ENCODE measurements at places on chromosomes 1 and 21.

DNA sequence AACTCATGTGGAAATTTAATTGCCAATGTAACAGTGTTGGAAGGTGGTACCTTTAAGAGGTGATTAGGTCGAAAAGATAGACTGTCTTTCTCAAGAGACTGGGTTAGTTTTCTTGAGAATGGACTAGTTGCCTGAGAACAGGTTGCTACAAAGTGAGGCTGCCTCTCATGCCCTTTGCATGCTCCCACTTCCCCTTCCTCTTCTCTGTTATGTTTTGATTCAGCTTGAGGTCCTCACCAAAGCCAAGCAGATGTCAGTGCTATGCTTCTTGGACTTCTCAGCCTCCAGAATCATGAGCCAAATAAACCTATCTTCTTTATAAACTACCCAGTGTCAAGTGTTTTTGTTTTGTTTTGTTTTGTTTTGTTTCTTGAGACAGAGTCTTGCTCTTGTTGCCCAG is 187.0 kb upstream of the RUNX1 start:
- DNase-seq: no peak

DNA sequence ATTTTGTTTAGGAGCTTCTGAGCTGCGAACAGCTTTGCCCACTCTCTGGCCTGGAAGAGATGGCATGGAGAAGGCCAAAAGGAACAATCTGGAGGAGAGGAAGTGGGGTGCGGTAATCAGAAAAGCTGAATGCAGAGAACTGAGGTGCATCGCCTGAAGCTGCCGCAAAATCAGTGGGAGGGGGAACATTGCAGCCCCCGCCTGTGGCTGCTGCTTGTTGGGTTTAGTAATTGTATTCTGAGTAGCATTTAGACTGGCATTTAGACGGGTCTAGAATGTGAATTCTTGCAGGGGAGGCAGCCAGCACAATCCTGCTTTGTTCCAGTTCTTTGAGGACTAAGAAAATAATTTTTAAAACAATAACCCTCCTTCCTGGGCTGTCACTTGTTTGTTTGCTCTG is 25.4 kb downstream of the NFASC start:
- no peak for DNase-seq

DNA sequence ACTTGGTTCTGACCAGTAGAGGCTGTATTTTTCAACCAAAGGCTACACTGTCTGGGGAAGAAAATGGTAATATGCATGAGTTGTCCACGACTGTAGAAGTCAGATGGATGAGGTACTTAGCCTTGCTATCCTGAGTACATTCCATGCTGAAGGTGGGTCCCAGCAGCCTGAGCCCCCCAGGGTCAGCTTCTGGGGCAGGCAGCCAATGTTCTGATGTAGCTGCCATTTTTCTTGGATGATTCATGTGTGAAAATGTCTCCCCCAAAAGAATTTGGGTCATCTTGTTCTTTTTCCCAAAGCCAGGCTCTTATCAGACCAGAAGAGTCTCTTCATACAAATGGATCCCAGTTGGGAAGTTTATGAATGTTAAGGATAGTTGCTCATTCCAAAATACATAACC is 172.2 kb upstream of the UBE2U start:
- no peak for DNase-seq

- DNase-seq: peak; percentile 61
These were observed 5.7 kb upstream of the FYB2 start for GRCh38 chr1:56824938-56825337.

- DNase-seq: no peak
These were observed 475.9 kb downstream of the PTPRU start for GRCh38 chr1:29712284-29712651.

DNA sequence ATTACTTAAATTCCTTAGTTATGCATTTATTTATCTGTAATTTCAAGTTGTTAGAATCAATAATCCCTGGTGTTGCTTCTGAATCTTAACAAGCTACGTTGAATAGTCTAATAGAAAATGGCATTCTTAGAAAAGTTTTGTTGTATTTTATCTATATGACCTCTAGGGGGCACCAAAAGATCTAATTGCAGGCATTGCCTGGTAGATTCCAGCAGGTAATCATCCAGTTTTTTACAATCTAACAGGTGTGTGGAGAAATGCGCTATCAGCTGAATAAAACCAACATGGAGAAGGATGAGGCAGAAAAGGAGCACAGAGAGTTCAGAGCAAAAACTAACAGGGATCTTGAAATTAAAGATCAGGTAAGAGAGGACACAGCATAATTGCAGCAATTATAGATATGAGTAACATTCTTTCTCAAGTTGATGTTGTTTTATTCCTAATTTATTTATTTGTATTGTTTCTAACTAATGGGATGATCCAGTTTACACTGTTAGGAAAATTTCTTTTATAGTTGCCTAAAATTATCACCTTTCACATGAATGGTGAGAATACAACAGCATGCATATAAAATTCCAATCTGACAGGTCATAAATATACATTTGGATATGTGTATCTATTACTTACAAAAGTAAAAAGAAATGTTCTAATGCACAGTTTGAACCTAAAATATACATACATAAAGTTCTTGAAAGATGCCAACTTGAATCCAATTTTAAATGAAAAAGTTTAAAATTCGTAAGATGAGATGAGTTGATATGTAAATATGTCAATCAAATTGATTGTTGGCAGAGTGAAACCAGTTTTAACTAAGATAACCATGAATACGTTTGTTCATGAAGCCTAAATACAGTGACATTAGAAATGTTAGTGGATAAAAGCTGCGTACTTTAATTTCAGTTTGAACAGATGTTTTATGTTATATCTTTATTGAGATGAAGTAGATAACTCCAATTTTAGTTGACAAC is 88.4 kb downstream of the SDCCAG8 start:
- DNase-seq: peak; percentile 52

DNA sequence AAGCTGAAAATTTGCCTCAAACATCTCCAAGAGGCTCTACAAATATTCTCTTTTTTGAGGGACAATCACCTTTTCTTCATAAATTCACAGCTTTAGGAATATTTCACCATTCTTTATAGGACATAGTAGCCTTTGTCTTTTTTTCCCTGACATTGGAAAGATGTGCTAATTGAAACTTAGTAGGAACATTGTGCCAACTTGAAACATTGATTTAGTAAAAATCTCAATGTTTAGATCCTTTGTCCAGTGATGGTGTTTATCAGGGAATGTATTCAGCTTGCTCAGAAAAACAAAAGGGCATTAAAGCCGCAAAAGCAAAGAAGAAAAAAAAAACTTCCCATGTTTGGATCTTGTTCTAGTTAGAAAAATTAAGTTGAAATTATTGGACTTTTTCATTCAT is 52.1 kb downstream of the DPT start:
- no peak for DNase-seq

DNA sequence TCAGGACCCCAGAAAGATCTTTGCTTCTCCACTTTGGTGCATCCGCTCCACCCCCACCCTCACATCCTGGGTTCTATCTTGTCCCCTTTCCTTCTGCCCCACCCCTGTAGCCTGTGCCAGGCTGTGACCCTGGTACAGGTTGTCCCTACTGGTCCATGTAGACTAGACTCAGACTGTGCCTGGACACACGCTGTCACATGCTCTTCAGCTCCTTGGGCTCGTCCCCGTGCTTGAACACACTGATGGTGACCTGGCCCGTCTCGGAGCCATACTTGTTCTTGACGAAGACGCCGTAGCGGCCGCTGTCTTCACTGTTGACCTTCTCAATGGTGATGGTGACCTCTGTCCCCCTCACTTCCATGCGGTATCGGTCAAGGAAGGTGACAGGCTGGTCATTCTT is 54.8 kb downstream of the MYOM3 start:
- DNase-seq: no peak

GRCh38 chr1:208159555-208160258 is 84.5 kb downstream of the PLXNA2 start:
- peak; percentile 73 for DNase-seq

- DNase-seq: no peak
These were observed 2.4 kb upstream of the ELAPOR1 start for GRCh38 chr1:109111386-109112055.

GRCh38 chr1:14167884-14168283 is 430.6 kb upstream of the KAZN start:
- DNase-seq: no peak

DNA sequence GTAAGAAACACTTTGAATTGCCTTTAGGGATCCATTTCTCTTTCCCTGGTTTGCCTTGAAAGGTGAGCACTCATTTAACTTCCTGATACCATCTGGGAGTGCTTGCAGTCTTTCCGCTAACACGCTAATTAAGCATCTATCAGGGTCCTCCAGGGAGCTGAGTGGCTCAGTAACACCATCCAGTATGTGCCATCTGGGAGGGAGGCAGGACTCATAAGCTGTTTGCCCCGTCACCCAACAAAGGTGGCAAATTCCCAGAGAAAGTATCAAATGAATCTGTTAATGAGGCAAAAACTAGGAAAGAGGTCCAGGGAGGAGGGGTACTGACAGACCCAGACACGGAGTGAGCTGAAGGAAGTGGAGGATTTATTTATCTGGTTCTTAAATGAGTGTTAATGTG is 430.9 kb downstream of the HLX start:
- no peak for DNase-seq

DNA sequence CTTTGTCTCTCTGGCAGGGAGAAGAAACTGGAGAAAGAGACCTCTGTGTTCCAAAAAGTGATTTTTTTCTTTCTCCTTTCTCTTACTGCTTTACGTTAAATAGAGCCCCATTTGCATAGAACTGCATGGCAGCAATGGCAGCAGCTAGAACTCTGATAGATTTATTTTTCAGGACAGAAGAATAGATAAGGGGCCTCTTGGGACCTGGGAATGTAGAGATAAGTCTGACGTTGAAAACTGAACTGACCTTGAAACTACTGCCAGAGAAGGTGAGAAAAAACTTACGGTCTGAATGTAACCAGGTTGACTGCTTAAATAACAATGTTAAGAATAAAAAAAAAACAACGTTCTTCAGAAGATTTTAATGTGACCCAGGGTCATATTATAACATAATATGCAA is 25.4 kb upstream of the B3GALT5 start:
- DNase-seq: no peak

GRCh38 chr1:219289171-219289570 is 115.5 kb downstream of the LYPLAL1 start:
- no peak for DNase-seq

DNA sequence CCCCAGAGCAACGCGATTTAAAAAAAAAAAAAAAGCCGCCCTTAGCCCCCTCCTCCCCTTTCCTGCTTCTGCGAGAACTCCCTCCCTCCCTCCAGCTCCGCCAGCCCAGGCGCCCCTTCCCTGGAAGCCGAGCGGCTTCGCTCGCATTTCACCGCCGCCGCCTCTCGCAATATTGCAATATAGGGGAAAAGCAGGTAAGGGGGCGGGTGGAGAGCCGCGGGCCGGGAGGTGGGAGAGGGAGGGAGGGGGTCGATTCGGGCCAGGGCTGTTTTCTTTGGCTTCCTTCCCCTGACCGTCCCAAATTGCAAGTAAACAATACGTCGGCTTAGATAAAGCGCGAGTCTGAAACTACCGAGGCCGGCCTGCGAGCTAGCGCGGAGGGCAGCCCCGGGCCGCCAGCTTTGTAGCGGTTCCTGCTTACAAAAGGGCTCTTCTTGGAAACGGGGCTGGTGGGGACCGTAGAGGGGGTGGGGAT is 408 bp downstream of the LMO4 start:
- DNase-seq: no peak

- peak; percentile 88 for DNase-seq
These were observed at the start of gene FBXO42 for GRCh38 chr1:16351994-16352841. Gene FBXO42, minus strand, starts transcription at chr1:16352480. Its CDS starts 37,062 bp downstream, at chr1:16315418.

GRCh38 chr21:45447821-45448220 is 42.9 kb downstream of the COL18A1 start:
- DNase-seq: peak; percentile 60

- no peak for DNase-seq
These were observed 6.6 kb downstream of the ZBTB18 start for GRCh38 chr1:244057474-244058385.

DNA sequence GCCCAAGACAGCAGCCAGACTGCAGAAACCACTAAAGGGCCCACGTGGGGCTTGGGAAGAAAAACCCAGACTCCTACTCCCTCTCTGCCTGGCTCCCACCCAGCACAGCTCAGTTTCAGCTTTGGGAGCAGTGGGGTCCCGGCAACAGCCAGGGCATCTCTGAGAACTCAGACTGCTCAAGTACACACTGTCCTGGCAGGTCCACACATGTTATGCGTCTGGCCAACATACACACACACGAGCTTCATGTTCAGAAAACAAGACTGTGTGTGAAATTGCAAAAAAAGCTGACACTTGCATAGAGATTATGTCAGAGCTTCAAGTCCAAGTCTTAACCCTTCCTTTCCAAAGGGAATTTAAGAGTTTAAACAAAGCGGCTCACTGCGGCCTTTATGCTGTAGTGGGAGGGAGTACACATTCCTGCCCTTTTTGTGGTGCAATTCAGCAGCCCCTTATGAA is 136.6 kb upstream of the CD34 start:
- DNase-seq: no peak

DNA sequence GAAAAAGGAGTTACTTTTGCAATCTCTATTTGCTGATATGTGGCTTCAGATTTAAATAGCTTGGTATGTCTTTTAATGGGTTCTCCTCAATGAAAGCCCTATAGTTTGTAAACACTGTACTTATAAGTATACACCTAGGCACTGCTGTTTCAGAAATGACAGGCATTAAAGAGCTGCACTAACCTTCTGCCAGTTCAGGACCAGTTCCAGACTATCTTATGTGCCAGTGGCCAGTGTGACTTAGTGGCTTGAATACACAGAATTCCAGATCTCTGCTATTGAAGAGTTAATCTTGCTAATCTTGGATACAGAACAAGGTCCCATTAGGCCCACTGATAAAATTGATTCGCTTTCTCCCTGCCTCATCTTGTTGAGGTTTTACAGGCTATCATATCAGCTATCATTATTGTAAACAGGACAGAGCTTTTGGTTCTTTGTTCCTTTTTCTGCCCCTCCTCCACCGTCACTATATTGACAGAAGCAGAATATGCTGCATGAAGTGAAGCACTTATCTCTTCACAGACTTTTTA is 337.5 kb downstream of the LRRIQ3 start:
- DNase-seq: no peak

GRCh38 chr1:33180226-33180910 is 1.5 kb downstream of the TRIM62 start:
- no peak for DNase-seq

- no peak for DNase-seq
These were observed 216.8 kb upstream of the CXADR start for GRCh38 chr21:17295997-17296396.

DNA sequence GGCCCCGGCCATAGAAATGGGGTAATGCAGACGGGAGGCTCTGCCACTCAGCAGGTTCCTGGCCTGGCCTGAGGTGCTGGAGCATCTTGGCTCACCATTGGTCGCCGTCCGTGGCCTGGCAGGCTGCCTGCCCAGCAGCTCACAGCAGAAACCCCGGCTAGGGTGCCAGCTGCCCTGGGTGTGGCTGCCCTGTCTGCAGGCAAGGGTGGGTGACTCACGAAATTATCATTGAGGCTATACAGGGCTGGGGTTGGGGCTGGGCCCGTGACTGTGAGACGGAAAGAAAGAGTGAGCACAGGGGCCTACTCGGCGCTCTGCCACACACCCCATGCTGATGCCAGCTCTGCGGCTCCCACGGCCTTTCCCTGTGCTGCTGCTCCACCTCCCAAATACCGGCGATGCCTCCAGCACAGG is 8.0 kb upstream of the PKP1 start:
- DNase-seq: no peak

- DNase-seq: no peak
These were observed 61.5 kb upstream of the RAB4A start for GRCh38 chr1:229209386-229209785.

All from kidney glomerular epithelial cell (primary cell).